NCI-H526 treated with DMSO at 0.1 percent for 48 hours (cell line): ENCODE measurements at places on chromosomes 11 and 22.

GRCh38 chr11:96781082-96781481 lies 391.3 kb downstream of the JRKL start:
- DNase-seq, result no peak

DNA sequence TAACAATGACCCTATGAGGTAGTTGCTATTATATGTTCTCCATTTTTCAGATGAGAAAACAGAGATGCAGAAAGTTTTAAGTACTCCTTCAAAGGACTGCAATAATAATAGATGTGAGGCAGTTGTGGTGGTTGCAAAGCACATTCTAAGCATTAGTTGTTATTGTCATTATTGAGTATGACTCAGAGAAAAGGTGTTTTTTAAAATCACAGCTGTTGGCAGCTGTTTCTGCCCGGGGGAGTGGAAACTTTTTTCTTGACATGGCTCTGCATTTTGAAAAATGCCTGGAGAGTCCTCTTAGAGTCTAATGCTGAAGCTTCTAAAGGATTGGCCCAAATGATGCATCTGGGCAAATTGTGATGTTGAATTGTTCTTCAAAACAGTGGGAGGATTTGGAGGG lies 244.5 kb upstream of the MPPED2 start:
- no peak for DNase-seq

DNA sequence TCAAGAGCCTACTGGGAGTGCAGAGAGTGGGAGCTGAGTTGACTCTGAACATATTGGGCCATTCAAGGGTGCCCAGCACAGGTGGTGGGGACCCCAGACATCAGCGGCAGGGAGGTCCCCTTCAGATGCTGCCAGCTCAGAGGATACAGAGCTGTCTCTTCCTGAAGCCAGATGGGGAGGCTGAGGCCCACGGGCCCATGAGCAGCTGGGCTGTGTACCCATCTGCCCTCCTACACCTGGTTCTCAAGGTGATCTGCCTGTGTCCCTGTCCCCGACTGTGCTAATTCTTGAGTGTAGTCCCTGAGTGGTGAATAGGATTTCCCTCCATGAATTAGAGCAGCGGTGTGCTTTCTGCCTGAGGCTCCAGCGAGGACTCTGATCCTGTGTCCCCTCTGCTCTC lies 76.3 kb downstream of the MICAL2 start:
- DNase-seq, result no peak

GRCh38 chr11:115379528-115379927 lies 124.7 kb downstream of the CADM1 start:
- no peak for DNase-seq

DNA sequence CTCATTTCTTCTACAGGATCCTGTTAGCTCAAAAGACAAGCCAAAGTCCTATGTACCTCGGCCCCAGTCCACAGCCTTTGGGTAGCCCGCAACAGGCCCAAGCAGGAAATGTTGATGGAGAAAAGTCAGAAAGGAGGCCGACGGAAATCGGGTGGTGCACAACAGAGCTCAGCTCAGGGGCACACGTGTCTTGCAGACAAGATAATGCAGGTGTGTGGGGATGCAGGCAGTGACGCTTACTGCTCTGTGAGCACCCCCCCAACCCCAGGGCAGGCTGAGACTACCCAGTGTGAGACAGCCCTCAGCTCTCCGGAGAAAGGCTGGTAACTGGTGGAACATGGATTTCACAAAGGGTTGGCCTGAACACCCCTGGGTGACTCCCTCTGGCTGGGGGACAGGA lies 4.3 kb upstream of the PDE2A start:
- DNase-seq, result no peak

- no peak for DNase-seq
Observed at GRCh38 chr11:69587454-69588090, 53.4 kb upstream of the CCND1 start.

GRCh38 chr11:85076535-85077330 lies 550.4 kb downstream of the DLG2 start:
- no peak for DNase-seq
